ENCODE measurements at places on chromosomes 3 and 15. TPM values are rescaled to one million over a fixed set of nuclear protein-coding genes. Genes with fewer than 3 reads are reported as not detected.

Gene LRRC31
- total RNA-seq, result not detected

Gene CHRNB4
- not detected for total RNA-seq

DNA sequence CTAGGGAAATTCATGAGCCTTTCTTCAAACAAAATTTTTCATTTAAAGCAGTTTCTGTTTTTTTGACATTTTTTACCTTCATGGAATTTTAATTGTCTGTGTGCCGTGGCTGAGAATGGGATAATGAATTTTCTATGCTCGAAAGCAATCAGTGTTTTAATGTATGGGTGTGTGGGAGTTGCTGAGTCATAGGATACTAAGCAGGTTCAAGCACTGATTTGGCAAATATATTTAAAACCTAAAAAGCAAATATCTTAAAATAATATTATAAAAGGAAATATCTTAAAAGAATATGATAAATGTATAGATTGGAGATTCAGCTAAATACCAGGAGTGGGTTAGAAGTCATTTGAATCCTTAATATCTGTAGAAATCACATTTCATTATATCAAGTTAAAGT is 173.6 kb upstream of the LRRFIP2 start:
- no peak for DNase-seq

GRCh38 chr3:100454677-100455076 is 37.7 kb upstream of the TMEM45A start:
- DNase-seq, result no peak

- DNase-seq, result no peak
These were observed 360.9 kb downstream of the ZNF385D start for GRCh38 chr3:21390136-21390535.

Measured in glomerular endothelial cell (primary cell).